HCT116 (cell line): ENCODE measurements at places on chromosomes 7 and 10. TPM values are rescaled to one million over a fixed set of nuclear protein-coding genes. Genes with fewer than 3 reads are reported as not detected.

- DNase-seq: no peak
- no peaks in the 10 kb centered on the region for H3K36me3 ChIP-seq
- no peaks in the 10 kb centered on the region for H3K4me1 ChIP-seq
- no peak overlapping the region for H3K27ac ChIP-seq
- H3K27me3 ChIP-seq: peaks cover 13% of the 10 kb centered on the region
These were observed 763.3 kb downstream of the MAGI2 start for GRCh38 chr7:78690174-78690573.

GRCh38 chr7:27071622-27072390 is 24.0 kb downstream of the HOXA1 start:
- H3K27me3 ChIP-seq: no peaks in the 10 kb centered on the region
- peaks cover 14% of the 10 kb centered on the region for H3K4me1 ChIP-seq
- H3K4me3 ChIP-seq: no peak overlapping the region
- no peaks in the 10 kb centered on the region; the same call in 1 of the 2 replicates for H3K36me3 ChIP-seq
- DNase-seq: no peak

GRCh38 chr7:92624298-92624996 is 34.3 kb upstream of the FAM133B start:
- no peak overlapping the region for H3K27ac ChIP-seq
- no peak overlapping the region for H3K4me3 ChIP-seq
- H3K27me3 ChIP-seq: no peaks in the 10 kb centered on the region

GRCh38 chr10:114274616-114275453 is 35.8 kb downstream of the VWA2 start:
- no peak overlapping the region for H3K4me3 ChIP-seq
- no peaks in the 10 kb centered on the region for H3K36me3 ChIP-seq
- no peak overlapping the region for H3K27ac ChIP-seq
- H3K27me3 ChIP-seq: peaks cover 12% of the 10 kb centered on the region

GRCh38 chr7:148371280-148371937 is 219.2 kb upstream of the C7orf33 start:
- no peaks in the 10 kb centered on the region for H3K36me3 ChIP-seq
- no peak overlapping the region for H3K27ac ChIP-seq
- DNase-seq: no peak
- no peaks in the 10 kb centered on the region for H3K27me3 ChIP-seq
- no peaks in the 10 kb centered on the region for H3K4me1 ChIP-seq

GRCh38 chr10:88994019-88994418 is 3.4 kb downstream of the FAS start:
- H3K27ac ChIP-seq: no peak overlapping the region
- H3K36me3 ChIP-seq: no peaks in the 10 kb centered on the region
- H3K4me3 ChIP-seq: no peak overlapping the region

DNA sequence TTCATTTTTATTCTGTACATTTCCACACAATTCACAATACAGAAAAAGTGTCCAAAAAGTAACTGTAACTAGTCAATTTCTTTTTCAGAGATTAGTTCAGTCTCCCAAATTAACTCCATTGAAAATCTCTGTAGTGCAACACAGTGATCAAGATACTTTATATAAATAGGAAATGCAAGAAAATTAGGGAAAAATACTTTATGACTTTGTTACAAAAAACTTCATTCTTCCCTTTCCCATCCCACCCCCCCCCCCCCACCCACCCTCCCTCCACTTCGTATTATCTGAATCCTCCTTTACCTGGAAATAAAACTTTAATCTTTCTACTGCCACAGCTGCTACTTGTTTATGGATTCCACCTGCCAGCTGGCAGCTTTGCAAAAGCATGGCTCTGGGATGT is 37.5 kb upstream of the PTN start:
- H3K27me3 ChIP-seq: no peaks in the 10 kb centered on the region
- no peak for DNase-seq
- H3K4me3 ChIP-seq: no peak overlapping the region
- H3K27ac ChIP-seq: no peak overlapping the region
- H3K4me1 ChIP-seq: no peaks in the 10 kb centered on the region
- no peaks in the 10 kb centered on the region for H3K36me3 ChIP-seq

GRCh38 chr10:31769564-31769963 is 159.1 kb downstream of the ARHGAP12 start:
- H3K27ac ChIP-seq: no peak overlapping the region
- H3K27me3 ChIP-seq: no peaks in the 10 kb centered on the region
- no peaks in the 10 kb centered on the region for H3K36me3 ChIP-seq
- DNase-seq: no peak
- H3K4me3 ChIP-seq: no peak overlapping the region

- H3K4me1 ChIP-seq: peaks cover 8% of the 10 kb centered on the region; the same call in 1 of the 2 replicates
- H3K4me3 ChIP-seq: peak within 1 kb of the TSS; percentile 54
- no peak within 1 kb of the TSS for H3K27ac ChIP-seq
These were observed at the start of gene STEAP4 for GRCh38 chr7:88306590-88307048. TSS of gene STEAP4 (minus strand) at chr7:88306894. CDS start at chr7:88284269, 22,625 bp downstream.

DNA sequence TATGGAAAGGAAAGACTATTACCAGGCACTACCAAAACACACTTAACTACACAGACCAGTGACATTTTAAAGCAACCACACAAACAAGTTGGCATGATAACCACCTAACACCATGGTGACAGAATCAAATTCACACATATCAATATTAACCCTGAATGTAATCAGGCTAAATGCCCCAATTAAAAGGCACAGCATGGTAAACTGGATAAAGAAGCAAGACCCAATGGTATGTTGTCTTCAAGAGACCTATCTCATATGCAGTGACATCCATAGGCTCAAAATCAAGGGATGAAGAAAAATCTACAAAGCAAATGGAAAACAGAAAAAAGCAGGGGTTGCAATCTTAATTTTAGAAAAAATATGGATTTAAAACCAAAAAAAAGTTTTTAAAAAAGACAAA is 86.0 kb downstream of the SAMD9 start:
- no peaks in the 10 kb centered on the region for H3K4me1 ChIP-seq
- no peak overlapping the region for H3K4me3 ChIP-seq
- H3K36me3 ChIP-seq: no peaks in the 10 kb centered on the region
- no peak for DNase-seq
- no peaks in the 10 kb centered on the region for H3K27me3 ChIP-seq

- no peak overlapping the region for H3K27ac ChIP-seq
- H3K27me3 ChIP-seq: no peaks in the 10 kb centered on the region; the same call in 1 of the 2 replicates
- H3K36me3 ChIP-seq: no peaks in the 10 kb centered on the region
- no peak overlapping the region for H3K4me3 ChIP-seq
These were observed 118.2 kb downstream of the PTPN20 start for GRCh38 chr10:47029181-47030009.

DNA sequence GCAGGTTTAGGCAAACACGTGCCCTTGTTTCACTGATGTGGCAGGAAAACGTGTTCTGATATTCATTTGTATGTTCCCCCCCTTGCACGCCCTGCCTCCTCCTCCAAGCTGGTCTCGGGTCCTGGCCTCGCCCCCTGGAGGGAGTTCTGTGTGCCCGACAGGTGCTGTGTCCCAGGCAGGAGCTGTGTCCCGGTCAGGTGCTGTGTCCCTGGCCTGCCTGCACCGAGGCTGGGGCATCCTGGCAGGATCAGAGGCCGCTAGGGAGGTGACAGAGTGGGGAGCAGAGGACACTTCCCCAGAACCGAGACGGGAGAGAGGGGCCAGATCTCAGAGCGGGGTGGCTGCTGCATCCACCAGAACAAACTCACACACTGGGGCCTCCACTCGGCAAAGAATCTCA is 45.3 kb downstream of the PRKAG2 start:
- H3K27me3 ChIP-seq: no peaks in the 10 kb centered on the region
- no peaks in the 10 kb centered on the region for H3K36me3 ChIP-seq
- no peaks in the 10 kb centered on the region for H3K4me1 ChIP-seq
- H3K27ac ChIP-seq: no peak overlapping the region

- DNase-seq: no peak
- H3K4me3 ChIP-seq: no peak overlapping the region
- H3K4me1 ChIP-seq: peaks cover 4% of the 10 kb centered on the region; the same call in 1 of the 2 replicates
- no peaks in the 10 kb centered on the region for H3K36me3 ChIP-seq
- no peak overlapping the region for H3K27ac ChIP-seq
These were observed 182.2 kb upstream of the PRR15 start for GRCh38 chr7:29381206-29382094.

GRCh38 chr10:126009650-126010049 is 113.3 kb downstream of the FANK1 start:
- H3K27ac ChIP-seq: no peak overlapping the region
- H3K4me3 ChIP-seq: no peak overlapping the region
- peaks cover 5% of the 10 kb centered on the region; the same call in 1 of the 2 replicates for H3K4me1 ChIP-seq
- H3K27me3 ChIP-seq: no peaks in the 10 kb centered on the region
- H3K36me3 ChIP-seq: no peaks in the 10 kb centered on the region

- peak; percentile 48 for DNase-seq
- H3K36me3 ChIP-seq: no peaks in the 10 kb centered on the region
- peaks cover 23% of the 10 kb centered on the region for H3K4me1 ChIP-seq
These were observed 975 bp upstream of the USP54 start for GRCh38 chr10:73591935-73592699.

- no peak overlapping the region for H3K4me3 ChIP-seq
- H3K36me3 ChIP-seq: no peaks in the 10 kb centered on the region
- no peak overlapping the region for H3K27ac ChIP-seq
- DNase-seq: no peak
- H3K27me3 ChIP-seq: no peaks in the 10 kb centered on the region
These were observed 294.7 kb downstream of the ARL4A start for GRCh38 chr7:12982178-12982577.

DNA sequence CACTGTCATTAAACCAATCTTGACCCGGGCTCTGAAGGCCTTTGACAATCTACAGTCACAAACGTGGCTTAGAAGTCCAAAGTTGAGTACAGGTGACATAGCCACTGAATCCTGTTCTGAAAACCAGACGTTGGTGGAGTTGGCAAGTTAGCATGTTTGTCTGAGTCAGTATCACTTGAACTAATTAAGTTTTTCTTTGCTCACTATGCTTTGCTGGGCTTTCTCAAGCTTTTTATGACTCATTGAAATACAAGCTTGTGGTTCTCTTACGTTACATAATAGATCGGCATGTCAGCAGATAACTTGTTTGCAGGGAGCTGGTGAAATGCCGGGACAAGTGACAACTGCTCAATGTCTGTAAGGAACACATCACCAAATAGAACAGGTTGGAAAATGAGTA is 53.8 kb downstream of the ARL5B start:
- H3K4me1 ChIP-seq: no peaks in the 10 kb centered on the region
- no peak overlapping the region for H3K27ac ChIP-seq
- no peak overlapping the region for H3K4me3 ChIP-seq
- H3K27me3 ChIP-seq: no peaks in the 10 kb centered on the region
- H3K36me3 ChIP-seq: no peaks in the 10 kb centered on the region

- H3K36me3 ChIP-seq: no peaks in the 10 kb centered on the region
- H3K27me3 ChIP-seq: no peaks in the 10 kb centered on the region
- H3K4me3 ChIP-seq: no peak overlapping the region
- H3K27ac ChIP-seq: no peak overlapping the region
- DNase-seq: no peak
These were observed 77.1 kb downstream of the LHPP start for GRCh38 chr10:124538706-124539105.

The COL17A1 gene
- total RNA-seq: 3.5 TPM

The CRHR2 gene
- not detected for total RNA-seq

The UROS gene
- total RNA-seq: 63.9 TPM

The SPDYE2 gene
- total RNA-seq: not detected

The AKR1C8 gene
- total RNA-seq: not detected

The CPXM2 gene
- total RNA-seq: 0.12 TPM

The ZNF365 gene
- 1.8 TPM for total RNA-seq

The ZNF316 gene
- total RNA-seq: 25.0 TPM

The SFTPD gene
- 0.66 TPM for total RNA-seq
